ENCODE measurements at places on chromosomes 7 and 10. TPM values are rescaled to one million over a fixed set of nuclear protein-coding genes. Genes with fewer than 3 reads are reported as not detected.

- peak; percentile 31 for DNase-seq
Observed at GRCh38 chr7:138663725-138664710, 37.1 kb downstream of the SVOPL start.

The SEMA3C gene
- total RNA-seq = 178 TPM

The MOGAT3 gene
- total RNA-seq = not detected

DNA sequence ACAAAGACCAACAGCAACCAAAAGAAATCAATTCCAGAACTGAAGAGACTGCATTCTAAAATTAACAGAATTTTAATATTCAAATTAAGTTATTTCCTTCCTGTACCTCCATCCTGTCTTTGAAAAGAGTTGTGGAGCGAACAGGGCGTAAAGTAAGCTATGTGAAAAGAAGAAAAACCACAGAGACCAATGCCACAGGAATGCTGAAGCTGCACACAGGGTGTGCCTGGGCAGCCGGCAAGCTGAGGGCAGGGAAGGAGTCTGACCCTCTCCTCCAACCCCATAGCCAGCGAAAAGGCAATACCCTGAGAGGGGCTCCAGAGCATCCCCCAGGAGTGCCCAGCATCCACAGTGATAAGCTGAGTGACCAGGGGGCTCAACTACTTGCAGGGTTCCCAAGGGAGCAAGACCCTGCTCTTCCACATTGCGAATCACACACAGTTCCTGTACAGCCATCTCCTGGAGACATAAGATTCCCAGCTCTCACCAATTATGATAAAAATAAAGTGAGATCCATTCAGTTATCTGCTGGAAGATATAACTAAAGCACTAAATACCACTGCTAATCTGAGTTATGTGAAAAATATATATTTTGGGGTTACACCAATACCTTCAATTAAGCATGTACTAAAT lies 93.8 kb downstream of the PARD3 start:
- peak; percentile 79 for DNase-seq

- no peak for DNase-seq
Observed at GRCh38 chr7:44709011-44709915, 39.4 kb upstream of the ZMIZ2 start.

The PIK3CG gene
- total RNA-seq = not detected

The LIPN gene
- total RNA-seq = not detected

The EIF5AL1 gene
- total RNA-seq = 0.26 TPM

The FBXW4 gene
- 49.5 TPM for total RNA-seq

- no peak for DNase-seq
Observed at GRCh38 chr10:119737039-119737663, 11.3 kb downstream of the INPP5F start.

The ANKRD30A gene
- total RNA-seq = not detected

DNA sequence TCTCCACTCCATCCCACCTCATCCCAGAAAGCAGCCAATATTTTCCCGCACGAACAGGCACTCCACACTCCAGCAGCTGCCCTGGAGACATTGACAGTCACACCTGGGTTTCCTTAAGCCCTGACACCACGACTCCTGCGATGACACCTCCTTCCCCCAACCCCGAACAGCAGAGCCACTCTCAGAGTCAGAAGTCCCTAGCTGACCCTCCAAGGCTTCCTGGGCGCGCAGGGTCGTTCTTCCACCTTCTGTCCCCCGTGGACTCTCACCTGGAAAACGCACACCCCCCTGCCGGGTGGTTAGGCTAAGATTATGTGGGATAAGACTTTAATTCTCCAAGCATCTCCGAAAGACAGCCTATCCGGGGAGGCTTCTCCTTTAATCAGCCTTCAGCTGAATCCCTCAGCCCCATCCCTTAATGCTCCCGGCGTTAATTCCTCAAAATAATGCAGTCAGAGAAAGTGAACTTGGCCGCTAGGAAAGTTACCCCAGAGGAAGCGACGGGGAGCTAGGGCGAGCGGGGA lies 1.1 kb downstream of the DENND11 start:
- DNase-seq = no peak

DNA sequence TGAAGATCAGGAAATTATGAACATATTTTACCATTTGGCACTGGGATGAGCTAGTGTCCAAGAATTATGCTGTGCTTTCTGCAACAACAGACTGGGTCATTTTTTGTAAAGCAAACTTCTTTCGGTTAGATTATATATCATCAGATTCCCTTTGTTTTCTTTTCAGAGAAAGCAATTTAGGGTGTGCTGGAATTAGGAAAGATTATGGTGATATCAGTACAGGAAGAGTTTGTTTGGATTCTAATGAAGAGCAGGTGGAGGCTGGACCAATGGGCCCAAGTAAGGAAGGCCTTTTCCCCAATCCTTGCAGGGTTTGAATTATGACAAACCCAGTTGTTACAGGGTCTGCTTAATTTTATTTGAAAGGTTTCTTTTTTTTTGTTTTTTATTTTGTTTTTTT lies 1092.8 kb downstream of the KCNMA1 start:
- no peak for DNase-seq

- no peak for DNase-seq
Observed at GRCh38 chr10:11697718-11698527, 44.3 kb upstream of the ECHDC3 start.

The NRG3 gene
- not detected for total RNA-seq

GRCh38 chr10:93445097-93445960 lies 36.8 kb downstream of the MYOF start:
- peak; percentile 99 for DNase-seq

DNA sequence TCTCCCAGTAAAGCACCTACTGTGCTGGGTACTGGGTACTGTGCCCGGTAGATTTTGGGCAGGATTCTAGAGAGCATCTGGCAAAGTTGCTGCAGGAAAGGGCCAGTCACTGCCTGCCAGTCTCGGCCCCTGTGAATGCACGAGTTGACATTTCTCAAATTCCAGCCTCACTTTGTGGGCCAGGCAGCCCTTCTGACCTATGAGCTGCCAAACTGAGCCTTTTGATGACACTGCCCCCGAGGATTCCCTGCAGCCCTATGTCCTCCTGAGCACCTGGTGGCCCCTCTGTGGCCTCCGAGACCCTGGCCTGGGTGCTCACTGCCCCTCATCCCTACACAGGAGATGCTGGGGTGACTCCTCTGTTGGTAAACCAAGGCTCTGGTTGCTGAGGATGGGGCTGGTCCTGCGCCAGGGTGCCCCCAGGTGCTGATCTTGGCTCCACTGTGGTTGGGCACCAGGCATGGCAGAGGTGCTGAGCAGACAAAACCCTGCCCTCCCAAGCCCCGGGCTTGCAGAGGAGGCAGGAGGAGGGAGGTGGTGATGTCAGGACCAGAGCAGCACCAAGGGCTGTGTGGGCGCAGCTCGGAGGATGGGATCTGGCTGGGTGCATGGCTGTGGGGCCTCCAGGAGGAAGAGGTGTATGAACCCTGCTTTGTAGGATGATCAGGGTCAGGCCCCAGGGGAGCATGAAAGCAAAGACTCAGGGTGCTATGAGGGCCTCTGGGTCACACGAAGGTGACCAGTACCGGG lies 16.2 kb downstream of the LHPP start:
- no peak for DNase-seq

DNA sequence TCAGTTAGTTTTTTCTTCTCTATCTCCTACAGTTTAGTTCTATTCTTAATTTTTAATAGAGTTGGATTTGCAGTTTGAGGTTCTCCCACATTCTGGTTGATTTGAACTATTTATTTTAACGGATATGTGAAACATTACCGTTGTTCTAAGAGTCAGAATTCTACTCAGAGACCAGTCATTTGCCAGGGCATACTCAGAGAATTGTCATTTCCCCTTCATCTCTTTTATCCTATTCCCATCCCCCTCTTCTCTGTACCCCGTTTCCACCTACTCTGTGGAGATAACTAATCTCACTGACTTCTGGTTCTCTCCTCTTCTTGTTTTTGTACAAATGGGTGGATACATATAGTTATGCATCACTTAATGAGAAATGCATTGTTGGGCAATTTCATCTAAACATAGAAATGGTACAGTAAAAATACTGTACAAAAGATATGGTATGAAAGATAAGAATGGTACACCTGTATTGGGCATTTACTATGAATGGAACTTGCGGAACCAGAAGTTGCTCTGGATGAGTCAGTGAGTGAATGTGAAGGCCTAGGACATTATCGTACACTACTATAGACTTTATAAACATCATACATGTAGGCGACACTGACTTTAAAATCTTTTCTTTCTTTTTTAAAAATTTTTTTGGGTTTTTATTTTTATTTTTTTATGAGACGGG lies 53.1 kb downstream of the INPP5F start:
- no peak for DNase-seq

DNA sequence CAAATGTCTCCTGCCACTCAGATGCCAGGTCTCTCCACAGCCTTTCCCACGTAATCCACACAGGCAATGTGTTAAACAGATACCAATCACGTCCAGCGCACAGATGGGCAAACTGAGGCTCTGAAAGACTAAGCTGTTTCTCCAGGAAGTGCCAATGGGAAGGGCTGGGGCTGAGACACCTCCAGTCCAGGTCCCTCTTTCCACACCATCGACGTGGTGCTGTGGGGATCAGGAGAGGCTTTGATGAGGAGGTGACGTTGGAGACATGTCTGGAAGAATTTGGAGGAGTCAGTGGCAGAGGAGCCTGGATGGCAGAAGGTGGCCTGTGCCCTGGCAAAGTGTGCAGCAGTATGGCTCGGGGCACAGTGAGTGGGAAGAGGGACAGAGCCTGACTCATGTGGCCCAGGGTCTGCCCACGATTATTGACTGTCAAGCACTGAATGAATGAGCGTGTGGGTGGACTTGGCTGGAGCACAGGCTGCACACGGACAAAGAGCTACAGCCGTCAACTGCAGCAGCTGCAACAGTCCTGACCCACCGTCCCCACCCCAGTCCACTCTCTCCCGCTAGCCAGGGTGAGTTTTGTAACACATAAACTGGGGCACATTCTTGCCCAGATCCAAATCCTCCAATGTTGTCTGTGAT lies 40.8 kb upstream of the HSPA12A start:
- peak; percentile 33 for DNase-seq

- DNase-seq = peak; percentile 23
Observed at GRCh38 chr10:124619802-124620490, 124.2 kb downstream of the FAM53B start.

The SH2D4B gene
- under 0.01 TPM for total RNA-seq

- DNase-seq = no peak
Observed at GRCh38 chr7:123821320-123821719, 23.6 kb upstream of the HYAL4 start.

DNA sequence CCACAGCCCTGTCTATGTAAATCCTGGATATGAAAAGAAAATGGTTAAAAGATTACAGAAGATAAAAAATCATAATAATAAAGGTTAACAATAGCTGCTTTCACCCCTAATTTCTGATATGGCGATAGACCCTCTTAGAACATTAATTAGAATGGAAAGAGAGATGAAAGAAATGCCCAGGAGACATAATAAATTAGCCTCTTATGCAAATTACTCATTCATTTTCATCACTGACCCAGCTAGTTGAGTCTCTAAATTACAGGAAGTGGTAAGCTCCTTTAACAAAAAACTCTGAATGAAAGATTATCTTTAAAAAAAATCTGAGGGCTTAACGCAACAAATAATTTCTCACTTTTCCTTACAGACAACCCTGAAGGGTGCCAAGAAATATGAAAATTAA lies 12.4 kb downstream of the GFRA1 start:
- DNase-seq = no peak

DNA sequence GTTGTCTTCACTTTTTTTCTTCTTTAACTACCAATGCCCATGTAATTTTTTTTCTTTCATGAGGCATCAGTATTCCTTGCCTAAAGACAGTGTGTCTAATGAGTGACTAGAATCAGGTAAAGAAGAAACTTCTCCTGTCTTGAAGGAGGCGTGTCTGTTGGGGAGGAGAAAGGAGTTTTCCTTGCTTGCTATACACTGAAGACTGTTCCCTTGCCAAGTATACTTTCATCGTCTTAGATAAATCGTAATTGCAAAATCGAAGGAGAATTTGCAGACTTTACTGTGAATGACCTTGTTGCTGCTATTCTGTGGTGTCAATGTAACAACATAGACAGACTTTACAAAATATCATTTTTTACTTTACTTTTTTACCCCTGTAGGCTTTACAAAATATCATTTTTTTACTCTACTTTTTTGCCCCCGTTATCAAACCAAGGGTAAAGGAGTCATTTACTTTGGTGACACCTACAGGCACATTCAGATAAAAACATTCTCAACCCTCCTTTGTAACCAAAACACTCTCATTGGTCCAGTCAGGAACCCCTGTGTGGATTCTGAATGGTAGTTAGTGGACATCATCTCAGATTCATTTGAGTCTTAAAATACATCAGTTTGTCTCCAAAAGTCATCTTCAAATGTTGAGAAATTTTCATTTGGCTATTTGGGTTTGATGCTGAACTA lies 232.4 kb downstream of the AHR start:
- DNase-seq = peak; percentile 40

DNA sequence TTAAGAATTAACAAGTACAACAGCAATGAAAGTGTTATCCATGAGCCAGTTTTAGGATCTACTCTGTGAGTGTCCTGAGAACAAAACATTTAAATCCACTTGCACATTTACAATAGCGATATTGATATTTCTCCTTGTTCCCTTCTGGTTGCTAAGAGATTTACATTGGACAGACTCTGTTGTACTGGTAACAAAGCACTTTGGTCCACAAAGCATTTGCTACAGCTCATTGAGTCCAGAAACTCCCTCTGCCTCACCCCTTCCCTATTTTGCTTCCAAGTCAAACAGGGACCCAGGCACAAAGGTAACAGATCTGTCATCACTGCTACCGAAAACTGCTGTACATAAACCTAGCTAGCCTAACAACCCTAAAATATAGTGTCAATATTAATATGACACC lies 2.1 kb downstream of the ANK3 start:
- DNase-seq = no peak

DNA sequence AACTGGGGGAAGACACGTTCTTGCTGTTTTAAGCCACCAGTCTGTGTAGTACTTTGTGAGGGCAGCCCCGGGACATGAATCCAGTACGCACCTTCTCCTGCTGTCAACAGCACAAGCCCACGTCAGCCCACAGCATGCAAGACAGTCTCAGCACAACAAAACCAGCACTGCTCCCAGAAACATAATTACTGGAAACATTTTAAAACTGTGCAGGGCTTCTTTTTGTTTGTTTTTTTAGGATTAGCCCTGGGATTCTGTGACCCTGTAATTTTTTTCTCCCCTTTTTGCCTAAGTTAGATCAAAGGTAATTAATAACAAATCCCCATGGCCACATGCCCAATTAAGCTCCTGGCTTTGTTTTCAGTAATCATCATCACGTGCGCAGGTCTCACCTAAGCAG lies 87.5 kb downstream of the VOPP1 start:
- no peak for DNase-seq

The NRCAM gene
- total RNA-seq = 0.26 TPM

The AMZ1 gene
- total RNA-seq = not detected

The ZNF503 gene
- 2.6 TPM for total RNA-seq

DNA sequence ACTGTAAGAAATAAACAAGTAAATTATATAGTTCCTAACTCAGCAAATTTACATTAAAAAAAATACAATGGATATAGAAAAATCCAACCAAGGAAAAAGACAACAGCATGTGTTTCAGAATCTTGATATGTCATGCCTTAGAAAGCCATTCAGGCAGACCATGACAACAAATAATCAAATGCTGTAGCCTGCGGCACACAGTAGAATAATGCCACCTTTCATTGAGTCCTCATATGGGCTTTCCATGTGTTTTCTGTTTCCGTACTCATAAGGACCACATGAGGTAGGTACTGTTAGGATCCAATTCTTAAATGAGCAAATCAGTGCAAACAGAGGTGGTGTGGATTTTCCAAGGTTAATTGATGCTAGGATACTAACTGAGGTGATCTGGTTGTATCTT lies 138.6 kb downstream of the CUBN start:
- DNase-seq = no peak

All from bronchial epithelial cell (primary cell).